ENCODE measurements at places on chromosomes 1 and 21. TPM values are rescaled to one million over a fixed set of nuclear protein-coding genes. Genes with fewer than 3 reads are reported as not detected.

The PM20D1 gene
- 0.29 TPM for total RNA-seq

The S100A14 gene
- total RNA-seq, result 0.16 TPM

The CELA2B gene
- total RNA-seq, result not detected

The HSD3B1 gene
- not detected for total RNA-seq

GRCh38 chr1:101588677-101589076 is 351.9 kb downstream of the S1PR1 start:
- no peaks in the 10 kb centered on the region for H3K36me3 ChIP-seq
- H3K27me3 ChIP-seq, result no peaks in the 10 kb centered on the region
- H3K4me3 ChIP-seq, result no peak overlapping the region
- DNase-seq, result no peak
- no peak overlapping the region for H3K27ac ChIP-seq
- H3K4me1 ChIP-seq, result no peaks in the 10 kb centered on the region

GRCh38 chr21:44379515-44379848 is 26.1 kb downstream of the TRPM2 start:
- DNase-seq, result no peak
- H3K4me3 ChIP-seq, result no peak overlapping the region
- H3K4me1 ChIP-seq, result peaks cover 16% of the 10 kb centered on the region
- no peak overlapping the region for H3K27ac ChIP-seq
- H3K36me3 ChIP-seq, result peaks cover 42% of the 10 kb centered on the region

- no peak for DNase-seq
- H3K4me1 ChIP-seq, result no peaks in the 10 kb centered on the region
- H3K27me3 ChIP-seq, result peaks cover 2% of the 10 kb centered on the region
Measured at GRCh38 chr1:4307911-4308545, 346.4 kb upstream of the AJAP1 start.

DNA sequence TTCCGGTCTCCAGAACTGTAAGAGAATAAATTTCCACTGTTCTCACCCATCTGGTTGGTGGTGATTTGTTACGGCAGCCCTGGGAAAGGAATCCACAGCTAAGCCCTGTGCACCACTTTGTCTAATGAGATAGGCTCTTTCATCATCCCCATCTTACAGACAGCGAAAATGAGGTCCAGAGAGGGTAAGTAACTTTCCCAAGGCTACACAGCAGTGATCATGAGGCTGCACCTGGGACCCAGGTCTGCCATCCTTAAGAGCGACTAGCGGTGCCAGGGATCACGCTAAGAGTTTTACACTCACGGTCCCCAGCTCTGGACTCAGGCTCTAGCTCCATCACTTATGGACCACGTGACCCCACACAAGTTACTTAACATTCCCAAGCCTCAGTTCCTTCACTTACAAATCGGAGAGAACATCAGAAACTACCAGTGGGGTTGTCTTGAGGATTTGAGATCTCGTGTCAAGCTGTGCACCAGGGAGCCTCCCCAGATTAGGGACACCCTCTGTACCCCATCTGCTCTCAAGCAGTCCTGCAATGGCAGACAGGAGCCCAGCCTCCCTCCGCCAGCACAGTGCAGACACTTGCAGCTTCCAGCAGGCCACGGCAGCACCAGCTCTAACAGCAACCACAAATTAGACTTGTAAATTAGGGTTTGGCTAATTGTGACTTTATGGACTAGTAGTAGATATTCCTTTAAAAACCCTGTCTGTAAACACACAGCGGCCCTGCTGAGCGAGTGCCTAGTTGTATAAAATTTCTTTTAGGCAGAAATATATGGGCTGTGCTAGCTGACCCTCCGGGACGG is 87.3 kb downstream of the DISP3 start:
- no peaks in the 10 kb centered on the region for H3K4me1 ChIP-seq
- H3K36me3 ChIP-seq, result no peaks in the 10 kb centered on the region
- H3K4me3 ChIP-seq, result no peak overlapping the region

- DNase-seq, result no peak
- no peaks in the 10 kb centered on the region for H3K27me3 ChIP-seq
- H3K4me3 ChIP-seq, result no peak overlapping the region
- no peak overlapping the region for H3K27ac ChIP-seq
- no peaks in the 10 kb centered on the region for H3K4me1 ChIP-seq
Measured at GRCh38 chr21:44949161-44949778, 9.4 kb downstream of the SLX9 start.

- H3K27me3 ChIP-seq, result peaks cover 25% of the 10 kb centered on the region
- no peak overlapping the region for H3K27ac ChIP-seq
- H3K4me3 ChIP-seq, result no peak overlapping the region
- H3K4me1 ChIP-seq, result peaks cover 17% of the 10 kb centered on the region
Measured at GRCh38 chr21:45618846-45619485, 24.6 kb upstream of the PCBP3 start.

- peaks cover 39% of the 10 kb centered on the region for H3K36me3 ChIP-seq
- peak overlapping the region; percentile 98 for H3K4me3 ChIP-seq
- H3K27ac ChIP-seq, result peak overlapping the region; percentile 97
- peaks cover 49% of the 10 kb centered on the region for H3K4me1 ChIP-seq
- no peak for DNase-seq
Measured at GRCh38 chr1:228405979-228406228, 731 bp downstream of the TRIM11 start.

- no peak overlapping the region for H3K27ac ChIP-seq
- no peak overlapping the region for H3K4me3 ChIP-seq
- H3K4me1 ChIP-seq, result peaks cover 22% of the 10 kb centered on the region
- no peak for DNase-seq
Measured at GRCh38 chr1:233409540-233409939, 82.0 kb downstream of the MAP3K21 start.

DNA sequence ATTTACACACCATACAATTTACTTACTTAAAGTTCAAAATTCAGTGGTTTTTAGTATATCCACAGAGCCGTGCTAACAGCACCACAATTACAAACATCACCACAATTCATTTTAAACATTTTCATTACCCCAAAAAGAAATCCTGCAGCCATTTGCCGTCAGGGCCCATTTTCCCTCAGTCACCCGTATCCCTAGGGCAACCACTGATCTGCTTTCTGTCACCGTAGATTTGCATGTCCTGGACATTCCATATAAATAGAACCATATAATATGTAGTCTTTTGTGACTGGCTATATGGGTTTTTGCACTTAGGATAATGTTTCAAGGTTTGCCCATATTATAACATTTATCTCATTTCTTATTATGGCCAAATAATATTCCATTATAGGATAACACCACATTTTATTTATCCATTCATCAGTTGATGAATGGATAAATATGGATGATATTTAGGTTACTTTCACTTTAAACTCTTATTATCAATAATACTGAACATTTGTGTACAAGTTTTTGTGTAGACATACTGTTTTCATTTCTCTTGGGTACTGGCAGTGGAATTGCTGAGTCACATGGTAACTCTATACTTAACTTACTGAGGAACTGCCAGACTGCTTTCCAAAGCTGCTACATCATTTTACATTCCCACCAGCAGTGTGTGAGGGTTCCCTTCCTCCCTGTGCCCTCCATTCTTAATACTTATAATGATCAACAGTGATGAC is 68.9 kb downstream of the ST3GAL3 start:
- H3K27me3 ChIP-seq, result peaks cover 1% of the 10 kb centered on the region
- H3K36me3 ChIP-seq, result peaks cover 19% of the 10 kb centered on the region
- no peak for DNase-seq

GRCh38 chr1:174818951-174819350 is 180.8 kb upstream of the CACYBP start:
- no peak overlapping the region for H3K4me3 ChIP-seq
- H3K4me1 ChIP-seq, result peaks cover 25% of the 10 kb centered on the region
- no peak for DNase-seq
- peaks cover 13% of the 10 kb centered on the region for H3K36me3 ChIP-seq
- no peak overlapping the region for H3K27ac ChIP-seq
- H3K27me3 ChIP-seq, result peaks cover 3% of the 10 kb centered on the region

GRCh38 chr1:15756143-15757015 is 2.2 kb upstream of the FBLIM1 start:
- no peak overlapping the region for H3K27ac ChIP-seq
- H3K4me1 ChIP-seq, result peaks cover 5% of the 10 kb centered on the region
- H3K36me3 ChIP-seq, result no peaks in the 10 kb centered on the region
- peaks cover 47% of the 10 kb centered on the region for H3K27me3 ChIP-seq

DNA sequence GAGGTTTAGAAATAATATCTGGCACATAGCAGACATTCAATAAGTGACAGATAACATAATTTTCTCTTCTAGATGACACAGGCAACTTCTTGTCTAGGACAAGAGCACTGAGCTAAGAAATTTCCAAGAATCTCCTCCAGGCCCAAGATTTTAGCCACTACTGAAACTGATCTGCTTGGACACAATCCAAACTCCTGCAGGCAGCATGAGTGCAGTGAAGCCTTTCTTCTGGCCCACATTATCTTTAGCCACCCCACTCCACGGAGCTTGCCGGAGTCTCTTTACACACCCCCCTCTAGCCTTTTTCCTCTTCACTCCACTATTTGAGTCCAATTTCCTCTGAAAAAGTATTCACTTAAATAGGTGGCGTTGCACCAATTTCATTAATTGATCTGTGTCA is 142.9 kb upstream of the DUSP10 start:
- H3K27me3 ChIP-seq, result peaks cover 19% of the 10 kb centered on the region
- H3K4me3 ChIP-seq, result no peak overlapping the region
- H3K36me3 ChIP-seq, result no peaks in the 10 kb centered on the region
- no peaks in the 10 kb centered on the region for H3K4me1 ChIP-seq
- H3K27ac ChIP-seq, result no peak overlapping the region
- DNase-seq, result no peak

DNA sequence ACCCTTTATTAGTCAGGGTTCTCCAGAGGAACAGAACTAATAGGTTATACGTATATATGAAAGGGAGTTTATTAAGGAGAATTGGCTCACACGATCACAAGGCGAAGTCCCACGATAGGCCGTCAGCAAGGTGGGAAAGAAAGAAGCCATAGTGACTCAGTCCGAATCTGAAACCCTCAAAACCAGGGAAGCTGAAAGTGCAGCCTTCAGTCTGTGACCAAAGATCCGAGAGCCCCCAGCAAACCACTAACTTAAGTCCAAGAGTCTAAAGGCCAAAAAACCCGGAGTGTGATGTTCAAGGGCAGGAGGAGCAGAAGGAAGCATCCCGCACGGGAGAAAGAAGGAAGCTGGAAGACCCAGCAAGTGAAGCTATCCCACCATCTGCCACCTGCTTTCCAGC is 9.9 kb downstream of the IFNLR1 start:
- H3K4me1 ChIP-seq, result no peaks in the 10 kb centered on the region
- peaks cover 19% of the 10 kb centered on the region for H3K27me3 ChIP-seq
- H3K4me3 ChIP-seq, result no peak overlapping the region
- no peak overlapping the region for H3K27ac ChIP-seq
- no peak for DNase-seq

DNA sequence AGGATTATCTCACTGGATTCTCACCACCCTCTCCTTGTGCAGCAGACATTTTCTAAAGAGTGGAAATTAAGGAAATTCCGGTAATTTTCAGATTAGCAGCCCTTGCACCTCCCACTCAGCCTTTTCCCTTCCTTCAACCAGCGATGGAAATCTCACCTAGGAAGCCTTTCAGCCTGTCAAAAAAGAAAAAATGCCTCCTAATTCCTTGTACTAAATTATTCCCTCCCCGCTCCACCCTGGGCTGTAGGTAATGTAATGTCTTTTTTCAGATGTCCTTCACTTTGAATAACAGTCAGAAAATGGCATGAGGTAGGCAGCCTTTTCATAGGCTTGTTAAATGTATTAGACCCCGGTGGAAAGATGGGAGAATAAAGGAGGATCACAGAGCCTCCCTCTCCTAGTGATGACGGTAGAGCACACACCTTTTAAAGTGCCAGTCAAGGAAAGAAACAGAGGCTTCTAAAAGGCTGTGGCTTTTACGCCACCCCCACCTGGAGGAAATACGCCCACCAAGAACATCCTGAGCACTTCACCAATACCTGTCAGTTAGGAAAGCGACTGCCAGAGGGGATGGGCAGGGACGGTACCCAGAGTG is 62.8 kb upstream of the NEK2 start:
- H3K4me1 ChIP-seq, result peaks cover 27% of the 10 kb centered on the region
- DNase-seq, result no peak
- H3K36me3 ChIP-seq, result no peaks in the 10 kb centered on the region
- H3K27ac ChIP-seq, result no peak overlapping the region
- no peak overlapping the region for H3K4me3 ChIP-seq
- H3K27me3 ChIP-seq, result peaks cover 3% of the 10 kb centered on the region

GRCh38 chr1:35726450-35727433 is 8.1 kb upstream of the C1orf216 start:
- DNase-seq, result peak; percentile 20
- peaks cover 4% of the 10 kb centered on the region for H3K36me3 ChIP-seq
- H3K4me3 ChIP-seq, result no peak overlapping the region
- H3K27ac ChIP-seq, result no peak overlapping the region

Measured in activated T-helper 1 cell treated with anti-CD3 and anti-CD28 coated beads, Interleukin-12 subunit alpha, Interleukin-12 subunit beta, Interleukin-2, Interleukin-4 antibody, amounts not matched to agents 30 ng/mL and 10 ng/mL and 1 ng/mL, durations not matched to agents 14 hours and 24 hours and 36 hours (primary cell).